ENCODE measurements at places on chromosomes 6 and 20.
A peak's percentile ranks its signal among the peaks of the same experiment; 100 is the strongest.

DNA sequence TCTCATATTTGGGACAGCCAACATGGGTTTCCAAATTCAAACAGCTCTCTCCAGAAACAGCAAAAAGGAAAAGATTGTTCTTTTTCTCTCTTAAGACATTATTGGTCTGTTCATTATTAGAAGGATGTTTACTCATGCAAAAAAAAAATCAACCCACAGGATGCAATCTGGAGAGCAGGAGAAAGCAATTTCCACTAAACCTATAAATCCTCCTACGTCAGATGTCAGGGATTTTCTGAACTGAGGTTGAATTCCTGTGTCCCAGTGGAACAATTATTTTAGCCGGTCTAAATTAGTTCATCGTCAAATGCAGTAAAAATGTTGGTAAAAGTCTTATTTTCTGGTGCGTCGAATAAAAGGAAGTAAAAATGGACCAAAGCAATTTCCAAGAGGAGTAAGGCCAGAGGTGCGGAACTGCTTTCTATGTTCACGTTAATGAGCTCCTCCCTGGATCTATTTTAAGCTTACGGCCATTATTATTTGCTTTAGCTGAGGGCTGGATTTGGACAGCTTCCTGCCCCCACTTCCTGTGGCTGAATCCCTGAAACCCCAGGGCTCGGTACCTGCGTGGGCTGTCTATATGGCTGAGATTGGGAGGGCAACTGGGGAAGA lies at the start of gene GABRR1:
TSS of gene GABRR1 (minus strand) at position 60 of the 612 bp plus-strand sequence. CDS start at position 24, 36 bp downstream.
- no peak for DNase-seq

- peak; percentile 15 for DNase-seq
Measured at GRCh38 chr20:63441136-63442099, 31.0 kb downstream of the KCNQ2 start.

DNA sequence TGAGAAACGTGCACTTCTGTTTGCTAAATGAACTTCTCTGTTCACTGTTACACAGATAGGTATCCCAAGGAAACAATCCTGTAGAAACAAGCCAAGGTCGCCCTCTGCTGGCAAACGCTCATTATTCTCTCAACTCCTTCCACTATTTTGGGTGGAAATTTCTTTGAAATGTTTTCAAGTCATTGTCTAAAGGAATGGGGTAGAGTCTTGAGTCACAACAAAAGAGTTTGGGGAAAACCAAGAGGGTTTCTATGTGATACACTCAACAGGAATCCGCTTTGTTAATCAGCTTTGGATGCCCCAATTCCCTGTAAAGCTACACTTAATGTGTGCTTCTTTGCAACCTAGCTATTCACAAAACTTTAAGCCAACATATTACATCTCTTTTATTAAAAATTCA lies 4.6 kb upstream of the RAE1 start:
- peak; percentile 60 for DNase-seq

DNA sequence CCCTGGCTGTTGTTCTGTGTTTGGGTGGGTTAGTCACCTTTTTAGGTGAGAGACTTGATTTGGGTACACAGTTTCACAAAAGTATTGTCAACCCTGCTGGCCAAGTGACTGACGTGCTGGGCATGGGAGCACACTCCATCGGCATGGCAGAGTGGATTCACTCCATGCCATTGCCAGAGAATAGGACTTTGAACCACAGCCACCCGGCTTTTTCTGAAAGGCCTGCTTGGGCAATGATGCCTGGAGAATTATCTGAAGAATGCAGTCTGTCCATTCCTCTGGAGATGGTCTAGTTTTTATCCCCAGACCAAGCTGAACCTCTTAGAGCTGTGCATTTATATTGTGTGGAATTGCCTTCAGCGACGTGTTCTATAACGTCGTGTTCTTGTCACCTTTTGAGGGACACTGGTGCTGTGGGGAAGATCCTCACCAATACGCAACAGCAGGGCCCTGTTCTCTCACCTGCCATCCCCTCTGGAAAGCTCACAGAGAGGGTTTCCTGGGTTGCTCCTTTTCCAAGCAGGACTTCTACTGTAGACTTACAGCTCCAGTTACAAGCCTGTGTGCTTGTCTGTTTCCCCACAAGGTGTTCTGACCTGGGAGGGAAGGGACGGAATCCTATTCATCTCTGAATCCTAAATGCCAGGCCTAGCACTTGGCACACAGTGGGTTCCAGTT lies 183.4 kb upstream of the AKAP12 start:
- DNase-seq, result no peak

GRCh38 chr6:1094306-1094705 lies 217.6 kb upstream of the FOXQ1 start:
- no peak for DNase-seq

GRCh38 chr6:71388856-71389527 lies 100.4 kb downstream of the OGFRL1 start:
- no peak for DNase-seq

DNA sequence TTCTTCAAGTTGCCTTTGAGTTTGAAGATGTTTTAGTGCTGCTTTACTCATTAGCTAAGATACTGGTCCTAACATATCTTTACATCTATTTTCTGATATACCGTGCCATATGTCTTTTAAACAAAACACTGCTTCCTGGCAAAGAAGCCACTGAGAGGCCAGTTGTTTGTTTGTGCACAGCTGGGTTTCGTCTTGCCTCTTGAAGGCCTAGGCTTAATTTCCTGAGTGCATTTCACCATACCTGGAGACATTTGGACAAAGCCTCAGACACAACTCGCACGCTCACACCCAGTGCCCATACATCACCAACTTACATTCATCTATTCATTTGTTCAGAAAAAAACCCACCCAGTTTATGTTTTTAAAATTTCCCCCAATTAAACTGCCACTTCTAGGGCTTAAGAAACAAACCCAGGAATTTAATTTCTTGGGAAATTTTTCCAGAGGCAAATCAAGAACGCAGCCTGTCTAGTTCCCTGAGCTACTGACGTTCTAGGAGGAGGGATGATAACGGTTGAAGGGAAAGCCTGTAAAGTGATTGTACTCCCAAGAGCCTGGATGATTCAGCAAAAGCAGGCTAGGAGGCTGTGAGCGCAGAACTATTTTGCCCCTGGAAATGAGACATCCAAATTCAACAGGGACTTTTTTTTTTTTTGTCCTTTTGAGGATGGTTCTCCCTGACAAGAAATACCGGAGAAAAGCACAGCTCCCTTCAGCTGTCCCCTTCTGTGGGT lies 77.7 kb downstream of the OLIG3 start:
- DNase-seq, result no peak

GRCh38 chr6:144087789-144088426 lies 7.5 kb downstream of the SF3B5 start:
- DNase-seq, result no peak

DNA sequence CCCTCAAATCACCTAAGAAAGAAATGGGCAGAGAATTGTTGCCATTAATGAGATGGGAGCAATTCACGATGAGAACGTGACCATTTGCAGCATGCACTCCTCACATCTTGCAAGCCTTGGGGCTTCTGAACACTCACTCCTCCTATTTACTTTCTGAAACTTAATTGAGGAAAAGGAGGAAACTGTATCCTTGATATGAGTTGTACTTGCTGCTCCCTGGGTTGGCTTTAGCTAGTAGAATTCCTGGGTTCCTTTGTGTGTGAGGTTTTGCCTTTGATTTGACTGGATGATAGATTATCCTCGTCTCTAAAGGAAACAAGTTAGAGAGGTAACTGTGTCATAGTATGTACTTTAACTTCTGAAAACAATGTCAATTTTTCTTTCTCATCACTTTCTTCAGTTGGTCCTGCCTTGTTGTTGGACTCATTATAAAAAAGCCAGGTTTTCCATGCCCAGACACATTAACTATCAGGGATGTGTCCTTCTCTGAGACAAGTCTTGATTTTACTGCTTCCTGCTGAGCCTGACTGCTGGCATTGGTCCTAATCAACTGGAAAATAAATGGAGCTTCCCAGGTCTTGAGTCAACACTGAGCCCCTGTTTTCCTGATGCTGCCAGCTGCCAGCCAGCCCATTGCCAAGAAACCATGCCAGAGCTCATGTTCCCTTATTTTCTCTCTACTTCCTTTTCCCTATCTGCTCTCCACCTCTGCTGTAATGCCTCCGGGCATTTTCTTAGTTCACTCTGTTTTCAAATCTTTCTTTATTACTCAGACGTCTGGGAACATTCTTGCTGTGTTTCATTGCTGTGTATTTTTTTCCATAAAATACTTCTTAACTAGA lies 6.0 kb upstream of the MRAP2 start:
- no peak for DNase-seq

DNA sequence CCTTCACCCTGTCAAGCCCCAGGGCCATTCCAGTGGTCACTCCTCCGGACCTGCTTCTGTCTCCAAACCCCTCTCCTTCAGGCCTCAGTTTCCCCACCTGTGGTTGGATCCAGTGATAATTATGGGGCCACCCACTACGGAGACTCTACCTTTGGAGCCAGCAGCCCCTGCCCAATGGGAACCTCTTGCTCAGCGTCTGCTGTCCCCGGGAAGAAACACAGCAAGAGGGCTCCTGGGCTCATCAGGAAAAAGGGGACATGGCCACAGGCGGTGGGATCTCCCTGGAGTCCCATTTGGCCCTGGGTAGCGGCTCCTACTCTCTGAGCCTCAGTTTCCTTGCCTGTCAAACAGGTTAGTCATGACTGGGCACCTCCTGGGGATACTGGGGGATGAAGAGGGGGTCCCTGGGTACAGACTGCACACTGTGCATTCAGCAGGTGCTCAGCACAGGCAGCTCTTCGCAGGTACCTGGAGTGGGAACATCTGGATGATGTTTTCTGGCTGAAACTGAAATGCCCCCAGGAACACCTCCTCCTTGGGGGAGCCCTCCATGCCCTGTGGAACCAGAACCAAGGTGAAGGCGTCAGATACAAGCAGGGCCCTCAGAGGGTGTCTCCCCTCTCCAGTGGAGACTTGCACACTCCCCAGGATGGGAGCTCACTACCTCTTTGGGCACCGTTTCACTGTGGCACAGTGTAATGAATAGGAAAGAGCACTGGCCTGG lies 19.4 kb downstream of the SUN5 start:
- DNase-seq, result no peak

DNA sequence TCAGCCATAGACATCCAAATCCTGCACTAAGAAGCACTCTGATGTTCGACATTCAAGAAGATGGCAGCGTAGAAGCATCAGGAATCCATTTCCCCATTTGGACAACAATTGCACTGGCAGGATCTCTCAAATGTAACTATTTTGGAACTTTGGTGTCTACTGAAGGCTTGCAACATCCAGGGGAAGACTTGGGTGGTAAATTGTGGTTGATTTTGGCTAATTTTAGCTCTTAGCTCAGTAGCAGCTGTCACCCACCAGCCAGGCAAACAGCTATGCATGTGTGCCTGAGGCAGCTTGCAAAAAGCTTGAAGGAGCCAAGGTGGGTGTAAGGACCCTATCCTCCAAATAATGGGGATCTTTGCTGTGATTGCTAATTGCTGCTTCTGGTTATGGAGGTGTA lies 35.1 kb upstream of the PPP1R3G start:
- no peak for DNase-seq

DNA sequence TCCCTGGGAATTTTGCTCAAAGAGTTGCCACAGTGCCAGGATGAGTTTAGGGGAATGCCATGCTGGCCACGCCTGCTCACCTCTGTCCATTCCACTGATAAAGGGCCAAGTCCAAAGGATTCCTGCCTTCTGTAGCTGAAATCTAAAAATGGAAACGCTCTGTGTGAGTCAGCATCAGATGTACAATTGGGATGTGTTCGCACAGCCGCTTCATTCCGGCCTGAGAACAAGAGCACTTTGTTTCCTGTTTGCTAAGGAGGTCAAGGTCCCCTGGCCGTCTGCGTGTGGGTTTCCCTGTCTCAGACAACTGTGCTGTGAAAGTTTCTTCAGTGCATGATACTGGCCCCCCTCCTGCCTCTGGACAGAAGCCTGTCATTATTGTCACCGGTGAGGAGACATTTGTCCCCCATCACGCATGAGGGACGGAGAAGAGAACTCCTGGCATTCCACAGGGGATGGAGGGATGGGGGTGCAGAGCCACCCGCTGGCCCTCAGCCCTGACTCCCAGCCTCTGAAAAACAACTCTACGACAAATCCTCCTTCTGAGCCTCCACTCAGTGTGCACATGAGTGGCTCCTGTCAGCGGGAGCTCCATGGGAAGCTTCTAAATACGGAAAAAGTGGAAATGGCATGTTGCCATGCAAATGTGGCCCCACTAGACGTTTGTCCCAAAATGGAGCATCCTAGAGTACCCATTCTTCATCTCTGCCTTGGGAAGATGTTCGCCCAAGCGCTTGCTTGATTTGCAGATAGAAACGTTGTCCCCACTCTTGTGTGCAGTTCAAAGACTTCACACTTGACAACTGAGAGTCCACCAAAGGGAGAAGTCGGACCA lies 143.5 kb upstream of the AFDN start:
- DNase-seq, result no peak

- DNase-seq, result peak; percentile 52
Measured at GRCh38 chr6:109454496-109455436, 806 bp downstream of the MICAL1 start.

DNA sequence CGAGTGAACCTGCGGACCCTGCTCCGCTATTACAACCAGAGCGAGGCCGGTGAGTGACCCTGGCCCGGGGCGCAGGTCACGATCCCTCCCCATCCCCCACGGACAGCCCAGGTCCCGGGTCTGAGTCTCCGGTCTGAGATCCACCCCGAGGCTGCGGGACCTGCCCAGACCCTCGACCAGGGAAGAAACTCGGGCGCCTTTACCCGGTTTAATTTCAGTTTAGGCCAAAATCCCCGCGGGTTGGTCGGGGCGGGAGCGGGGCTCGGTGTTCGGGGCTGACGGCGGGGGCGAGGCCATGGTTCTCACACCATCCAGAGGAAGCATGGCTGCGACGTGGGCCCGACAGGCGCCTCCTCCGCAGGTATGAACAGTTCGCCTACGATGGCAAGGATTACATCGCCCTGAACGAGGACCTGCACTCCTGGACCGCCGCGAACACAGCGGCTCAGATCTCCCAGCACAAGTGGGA lies 46.9 kb upstream of the TRIM26 start:
- peak; percentile 4 for DNase-seq

DNA sequence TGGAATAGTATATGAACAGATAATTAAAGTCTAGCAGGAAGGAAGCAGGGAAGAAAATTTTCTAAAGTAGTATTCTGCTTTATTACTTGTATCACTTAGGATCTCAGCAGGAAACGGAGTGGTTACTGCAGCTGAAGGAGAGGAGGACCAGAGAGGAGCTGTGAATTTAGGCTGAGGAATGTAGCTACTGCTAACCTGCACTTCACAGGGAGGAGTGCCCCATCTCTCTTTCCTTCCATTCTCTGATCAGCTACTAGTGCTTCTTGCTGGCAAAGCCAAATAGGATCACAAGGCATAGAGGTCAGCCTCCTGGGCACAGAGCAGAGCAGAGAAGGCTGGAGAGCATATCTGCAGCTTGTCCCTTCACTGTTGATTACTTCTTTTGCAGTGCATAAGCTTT lies 205.3 kb upstream of the ASCC3 start:
- no peak for DNase-seq

DNA sequence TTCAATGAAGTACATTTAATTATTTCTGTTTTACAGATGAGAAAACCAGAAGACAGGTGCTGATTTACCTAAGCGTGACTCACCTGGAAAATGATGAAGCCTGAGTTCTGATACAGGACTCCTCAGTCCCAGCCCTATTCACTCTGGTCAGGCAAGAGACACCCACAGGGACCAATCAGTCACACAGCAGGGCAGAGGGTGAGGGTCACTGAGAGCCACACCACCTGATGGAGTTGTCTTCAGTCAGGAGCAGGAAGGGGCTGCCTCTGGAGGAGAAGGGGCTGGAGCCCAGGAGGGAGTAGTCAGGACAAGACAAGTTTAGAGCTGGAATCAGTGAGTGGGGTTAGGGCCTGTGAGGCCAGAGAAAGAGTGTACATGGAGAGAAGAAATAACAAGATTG lies 251.2 kb upstream of the MOCS1 start:
- no peak for DNase-seq

All from activated T-cell treated with anti-CD3 and anti-CD28 coated beads for 24 hours (primary cell).